Lung (tissue), 17 donors: ENCODE measurements at places on chromosomes 6 and 20. TPM values are rescaled to one million over a fixed set of nuclear protein-coding genes. Genes with fewer than 3 reads are reported as not detected.

- no peak for DNase-seq
- H3K27me3 ChIP-seq: no peaks in the 10 kb centered on the region
- no peak overlapping the region for H3K27ac ChIP-seq
- no peaks in the 10 kb centered on the region for H3K4me1 ChIP-seq
- H3K4me3 ChIP-seq: no peak overlapping the region
Observed at GRCh38 chr6:147077251-147077650, 127.0 kb upstream of the STXBP5 start.

DNA sequence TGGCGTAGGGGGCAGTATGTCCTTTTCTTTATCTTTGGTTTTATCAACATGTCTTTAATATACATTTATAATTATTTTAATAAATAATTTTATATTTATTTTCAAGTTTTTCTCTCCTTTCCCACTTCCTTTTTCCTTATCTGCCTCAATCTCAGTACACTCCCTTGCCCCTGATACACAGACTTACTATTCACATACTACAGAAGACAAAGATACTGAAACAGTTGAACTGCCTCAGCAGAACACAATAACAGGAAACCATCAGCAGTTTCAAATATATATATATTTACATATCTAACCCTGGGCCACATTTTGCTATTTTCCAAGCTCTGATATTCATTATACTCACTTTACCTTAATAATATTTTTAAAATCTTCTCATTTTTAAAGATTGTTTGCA, 19.8 kb downstream of the IBTK start:
- H3K4me3 ChIP-seq: no peak overlapping the region
- no peak overlapping the region for H3K27ac ChIP-seq
- DNase-seq: no peak

DNA sequence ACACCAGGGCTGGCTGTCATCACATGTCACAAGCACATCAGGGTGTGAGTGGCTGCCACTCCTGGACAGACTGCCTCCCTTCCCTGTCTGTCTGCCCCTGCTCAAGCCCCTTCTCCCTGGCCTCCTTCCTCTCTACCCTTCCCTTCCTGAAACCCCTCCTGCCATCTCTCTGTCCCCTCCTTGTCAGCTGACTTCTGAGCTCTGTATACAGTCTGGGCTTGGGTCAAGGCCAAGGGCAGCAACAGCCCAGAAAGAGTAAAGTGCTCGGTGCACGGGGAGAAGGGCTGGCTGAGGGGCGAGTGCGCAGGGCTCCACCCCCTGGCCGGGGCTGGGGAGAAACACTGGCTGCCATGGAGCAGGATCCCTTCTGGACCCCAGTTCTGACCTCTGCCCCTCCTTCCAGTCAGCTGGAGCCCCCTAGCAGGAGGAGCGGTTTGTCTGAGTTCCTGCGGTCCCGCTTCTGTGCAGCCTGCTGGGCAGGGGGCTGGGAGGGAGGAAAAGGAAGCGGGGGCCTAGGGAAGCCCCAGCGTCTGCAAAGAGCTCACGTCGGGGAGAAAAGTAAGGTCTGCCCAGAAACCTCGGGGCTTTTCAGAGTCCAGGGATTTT, 2.0 kb downstream of the LKAAEAR1 start:
- peaks cover 34% of the 10 kb centered on the region for H3K27me3 ChIP-seq
- no peak overlapping the region for H3K4me3 ChIP-seq
- peak; percentile 44 for DNase-seq
- H3K4me1 ChIP-seq: peaks cover 22% of the 10 kb centered on the region

DNA sequence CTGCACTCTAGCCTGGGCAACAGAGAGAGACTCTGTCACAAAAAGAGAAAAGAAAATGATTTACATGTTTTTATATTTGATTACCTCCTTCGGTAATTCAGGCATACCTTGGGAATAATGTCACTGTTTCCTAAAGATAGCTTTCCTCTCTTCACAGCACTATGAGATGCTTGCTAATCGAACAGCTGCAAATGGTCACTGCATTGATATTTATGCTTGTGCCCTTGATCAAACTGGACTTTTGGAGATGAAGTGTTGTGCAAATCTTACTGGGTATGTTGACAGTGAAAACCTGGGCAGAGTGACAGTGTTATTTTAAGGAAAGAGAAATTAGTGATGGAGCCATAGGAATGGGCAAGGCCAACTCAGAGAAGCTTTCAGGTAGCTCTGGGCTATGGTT, 19.6 kb downstream of the SEC23B start:
- no peaks in the 10 kb centered on the region for H3K4me1 ChIP-seq
- no peak overlapping the region for H3K4me3 ChIP-seq
- no peak overlapping the region for H3K27ac ChIP-seq
- no peak for DNase-seq
- H3K27me3 ChIP-seq: no peaks in the 10 kb centered on the region

SIGLEC1 gene
- total RNA-seq: 3.7 TPM
